KBM-7 (cell line): ENCODE measurements at places on chromosomes 4 and X.

- no peak for DNase-seq
Measured at GRCh38 chr4:797066-797465, 28.9 kb downstream of the CPLX1 start.

GRCh38 chrX:38654302-38654701 is 93.0 kb downstream of the TSPAN7 start:
- peak; percentile 25 for DNase-seq

DNA sequence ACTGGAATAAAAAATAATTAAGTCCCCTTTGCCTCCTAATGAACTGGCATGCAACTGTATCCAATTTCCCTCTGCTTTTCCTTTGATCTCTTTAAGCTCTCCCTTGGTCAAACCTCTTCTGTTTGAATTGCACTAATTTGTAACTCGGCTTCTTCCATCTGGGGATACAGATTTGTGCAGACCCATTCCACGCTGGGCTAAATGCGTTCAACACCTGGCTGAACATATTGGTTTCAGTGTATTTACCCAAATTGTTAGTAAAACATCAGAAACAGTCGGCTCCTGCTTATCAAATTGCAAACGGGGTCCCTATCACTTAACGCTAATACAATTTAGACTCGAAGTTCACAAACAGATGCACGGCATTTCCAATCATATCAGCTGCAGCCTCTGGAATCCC is 124.9 kb upstream of the TAPT1 start:
- no peak for DNase-seq

- no peak for DNase-seq
Measured at GRCh38 chrX:148634591-148634990, 134.2 kb downstream of the AFF2 start.

DNA sequence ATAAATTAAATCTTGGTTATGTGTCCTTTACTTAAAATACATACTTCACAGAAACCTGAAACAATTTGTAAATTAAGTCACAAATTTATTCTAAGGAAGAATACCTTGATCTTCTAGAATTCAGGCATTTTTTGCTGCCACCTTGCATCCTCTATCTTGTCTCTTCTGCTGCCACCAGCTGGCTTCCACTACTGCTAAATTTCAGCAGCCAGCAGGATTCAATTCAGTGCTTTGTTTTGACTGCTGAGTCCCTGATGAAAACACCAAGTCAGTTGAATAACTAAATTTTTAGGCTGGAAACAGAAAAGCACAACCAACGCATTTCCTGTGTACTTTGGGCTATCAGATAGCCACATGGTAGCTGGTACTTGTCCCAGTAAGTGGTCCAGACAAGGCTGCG is 2.4 kb upstream of the MBTPS2 start:
- DNase-seq, result no peak

- peak; percentile 51 for DNase-seq
Measured at GRCh38 chr4:82561786-82562563, at the start of gene TMEM150C. TMEM150C (minus strand) TSS chr4:82561988; CDS start chr4:82504657, 57,331 bp downstream.

GRCh38 chr4:8774071-8774470 is 97.6 kb downstream of the HMX1 start:
- DNase-seq, result no peak

DNA sequence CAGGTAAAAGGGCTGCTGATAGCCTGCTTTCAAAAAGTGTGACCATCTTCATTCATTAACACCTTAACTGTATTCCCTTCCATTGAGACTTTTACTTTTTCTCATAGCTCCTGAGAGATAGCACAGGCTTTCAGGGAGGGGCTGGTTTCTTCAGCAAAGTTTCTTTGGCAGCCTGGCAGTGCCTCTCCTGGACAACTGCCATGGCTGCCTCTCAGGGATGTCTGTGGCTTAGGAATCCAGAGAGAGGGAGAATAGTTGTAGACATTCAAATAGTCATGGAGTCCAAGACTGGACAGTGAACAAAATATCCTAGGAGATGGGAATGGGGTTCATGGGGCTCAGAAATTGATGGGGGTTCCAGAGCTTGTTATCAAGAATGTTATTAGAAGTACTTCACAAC is 81.1 kb downstream of the FAM47B start:
- no peak for DNase-seq

DNA sequence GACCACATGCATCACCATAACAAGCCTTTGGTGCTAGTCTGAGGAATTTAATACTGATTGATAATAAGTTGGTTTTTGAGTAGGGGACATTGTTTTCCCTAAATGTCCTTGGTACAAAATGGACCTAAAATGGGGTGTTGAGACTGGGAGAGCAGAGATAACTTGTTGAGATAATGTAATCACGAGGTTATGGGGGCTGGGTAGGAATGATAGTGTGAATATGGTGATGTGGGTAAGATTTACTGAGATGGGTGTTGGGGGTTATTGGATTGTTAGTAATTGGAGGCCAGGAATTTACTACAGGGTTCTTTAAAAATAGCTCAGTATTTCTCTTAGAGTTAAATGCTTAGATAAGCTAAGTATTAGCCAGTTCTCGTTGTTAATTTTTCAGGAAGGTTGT is 3.9 kb downstream of the BMP2K start:
- no peak for DNase-seq

DNA sequence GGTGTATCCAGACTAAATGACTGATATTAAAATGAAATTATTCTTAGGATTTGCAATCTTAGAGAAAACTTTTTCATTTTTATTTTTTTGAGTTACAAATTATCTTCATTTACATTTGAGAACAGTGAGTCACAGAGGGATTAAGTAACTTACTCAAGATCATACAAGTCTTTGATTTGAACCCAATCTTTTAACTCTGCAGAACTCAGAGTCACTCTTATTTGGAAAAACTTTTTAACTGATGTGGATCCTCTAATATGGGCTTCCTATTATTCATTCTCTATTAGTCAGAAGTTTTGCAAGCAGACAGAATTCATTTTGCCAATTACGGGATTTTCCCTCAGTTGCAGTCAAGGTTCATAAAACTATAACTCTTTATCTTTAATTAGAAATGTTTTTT is 20.1 kb downstream of the HPRT1 start:
- DNase-seq, result no peak

DNA sequence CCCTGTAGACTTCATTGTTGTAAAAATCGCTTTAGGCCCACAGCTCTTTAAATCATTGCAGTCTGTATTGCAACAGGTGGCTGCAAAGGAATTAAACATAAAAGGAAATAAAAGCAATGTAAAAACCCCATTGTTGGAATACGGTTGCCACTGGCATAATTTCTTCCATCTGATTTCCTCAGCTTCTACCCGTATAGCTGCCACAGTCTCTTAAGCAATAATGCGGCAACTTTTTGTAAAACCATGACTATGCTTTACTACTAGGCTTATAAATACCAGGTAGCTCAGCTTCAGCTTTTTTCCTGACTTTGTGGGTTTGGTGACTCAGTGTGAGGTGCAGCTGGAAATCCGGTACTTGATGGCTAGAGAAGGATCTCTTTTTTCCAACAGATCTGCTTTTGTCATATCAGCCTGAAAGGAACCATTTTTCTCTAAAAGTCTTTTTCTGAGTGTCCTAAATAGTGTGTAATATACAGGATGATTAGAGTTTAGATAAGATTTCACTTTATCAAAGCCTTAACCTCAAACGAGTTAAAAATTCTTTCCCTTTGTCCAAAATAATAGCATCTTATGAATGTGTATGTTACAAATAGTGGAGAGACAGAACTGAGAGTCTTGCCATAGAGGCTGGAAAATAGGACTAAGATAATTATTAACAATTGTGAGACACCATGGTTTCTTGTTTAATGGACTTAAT is 268.0 kb downstream of the ADGRL3 start:
- no peak for DNase-seq
